ENCODE measurements at places on chromosomes 6 and 20. TPM values are rescaled to one million over a fixed set of nuclear protein-coding genes. Genes with fewer than 3 reads are reported as not detected.

The IL17A gene
- total RNA-seq: not detected

The KCNK15 gene
- 0.27 TPM for total RNA-seq

The RSPH9 gene
- total RNA-seq: 3.4 TPM

The HCRTR2 gene
- 10.2 TPM for total RNA-seq

The VPS52 gene
- total RNA-seq: 37.8 TPM

The DCDC2 gene
- total RNA-seq: 2.6 TPM

The HLA-DQB1 gene
- total RNA-seq: not detected

The NHLRC1 gene
- total RNA-seq: 2.8 TPM

The KCNB1 gene
- total RNA-seq: 10.0 TPM

The HTR1B gene
- total RNA-seq: 2.3 TPM

The SLC22A16 gene
- total RNA-seq: 0.91 TPM

The ZNF341 gene
- total RNA-seq: 3.4 TPM

The NOX3 gene
- total RNA-seq: not detected

The SMPDL3A gene
- total RNA-seq: 11.3 TPM
